Left renal cortex interstitium (tissue), 4 donors: ENCODE measurements at places on chromosomes 3 and 15. TPM values are rescaled to one million over a fixed set of nuclear protein-coding genes. Genes with fewer than 3 reads are reported as not detected.

DNA sequence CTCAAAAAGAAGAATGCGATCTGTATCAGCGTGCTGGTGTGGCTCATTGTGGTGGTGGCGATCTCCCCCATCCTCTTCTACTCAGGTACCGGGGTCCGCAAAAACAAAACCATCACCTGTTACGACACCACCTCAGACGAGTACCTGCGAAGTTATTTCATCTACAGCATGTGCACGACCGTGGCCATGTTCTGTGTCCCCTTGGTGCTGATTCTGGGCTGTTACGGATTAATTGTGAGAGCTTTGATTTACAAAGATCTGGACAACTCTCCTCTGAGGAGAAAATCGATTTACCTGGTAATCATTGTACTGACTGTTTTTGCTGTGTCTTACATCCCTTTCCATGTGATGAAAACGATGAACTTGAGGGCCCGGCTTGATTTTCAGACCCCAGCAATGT, 1.3 kb downstream of the P2RY1 start:
- no peak for DNase-seq

DNA sequence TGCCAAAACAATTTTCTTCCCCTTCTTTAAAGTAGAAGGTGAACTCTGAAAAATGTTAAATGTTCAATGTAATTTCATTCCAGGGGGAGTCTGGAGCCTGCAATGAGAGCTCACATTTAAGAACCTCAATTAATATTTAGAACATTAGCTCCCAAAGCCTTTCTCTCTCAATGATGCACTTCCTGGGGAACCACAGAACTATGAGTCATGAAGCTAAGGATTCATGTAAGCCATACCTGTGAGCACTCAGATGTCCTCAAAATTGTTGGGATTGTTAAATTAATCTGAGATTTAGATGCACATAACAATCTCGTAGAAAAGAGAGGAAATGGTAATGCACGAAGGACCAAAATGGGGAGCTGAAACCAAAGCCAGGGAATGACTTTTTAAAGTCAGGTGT, 244.2 kb upstream of the LRIG1 start:
- DNase-seq: no peak

- DNase-seq: no peak
These were observed 124.7 kb upstream of the RBMS3 start for GRCh38 chr3:29156086-29156715.

DNA sequence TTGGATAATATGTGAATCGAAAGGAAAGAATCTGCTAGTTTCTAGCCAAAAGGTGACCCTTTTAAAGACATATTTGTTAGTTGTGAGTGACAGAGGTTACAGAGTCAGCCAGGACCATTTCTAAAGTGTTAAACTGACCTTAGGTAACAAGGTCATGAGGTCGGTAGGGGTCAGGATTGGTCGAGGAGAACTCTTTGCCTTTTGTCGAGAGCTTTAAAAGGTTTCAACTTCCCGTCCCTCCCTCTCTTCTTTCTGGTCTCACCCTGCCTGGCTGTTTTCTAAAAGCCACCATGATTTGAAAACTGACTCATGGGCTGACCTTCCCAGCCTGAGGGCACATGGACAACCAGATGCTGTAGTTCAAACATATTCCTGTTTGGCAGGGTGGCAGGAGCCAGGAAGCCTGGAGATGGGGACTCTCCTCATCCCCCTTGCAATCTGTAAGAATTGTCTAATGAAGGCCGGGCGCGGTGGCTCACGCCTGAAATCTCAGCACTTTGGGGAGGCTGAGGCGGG, 25.8 kb upstream of the PRTG start:
- DNase-seq: no peak

GRCh38 chr3:134018406-134018805, 11.3 kb downstream of the SLCO2A1 start:
- DNase-seq: no peak

- DNase-seq: no peak
These were observed 88.6 kb upstream of the COL6A5 start for GRCh38 chr3:130256821-130257340.

- no peak for DNase-seq
These were observed 19.5 kb upstream of the IFT57 start for GRCh38 chr3:108241721-108242120.

DNA sequence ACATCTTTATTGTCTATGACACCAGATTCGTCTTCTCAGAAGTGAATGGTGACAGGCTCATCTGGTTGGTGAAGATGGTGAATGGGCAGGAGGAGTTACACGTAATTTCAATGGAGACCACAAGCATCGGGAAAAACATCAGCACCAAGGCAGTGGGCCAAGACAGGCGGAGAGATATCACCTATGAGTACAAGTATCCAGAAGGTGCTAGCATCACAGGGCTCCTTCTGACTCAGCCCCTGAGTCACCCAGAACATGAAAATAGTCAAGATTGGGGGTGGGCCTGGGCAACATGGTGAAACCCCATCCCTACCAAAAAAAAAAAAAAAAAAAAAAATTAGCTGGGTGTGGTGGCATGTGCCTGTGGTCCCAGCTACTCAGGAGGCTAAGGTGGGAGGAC, 32.6 kb downstream of the TGM4 start:
- DNase-seq: no peak

GRCh38 chr3:148901987-148902791, 37.1 kb downstream of the CPA3 start:
- no peak for DNase-seq

GRCh38 chr3:71956716-71957115, 171.8 kb upstream of the PROK2 start:
- no peak for DNase-seq

GRCh38 chr3:51977446-51978142, 2.7 kb downstream of the ABHD14A start:
- no peak for DNase-seq

DNA sequence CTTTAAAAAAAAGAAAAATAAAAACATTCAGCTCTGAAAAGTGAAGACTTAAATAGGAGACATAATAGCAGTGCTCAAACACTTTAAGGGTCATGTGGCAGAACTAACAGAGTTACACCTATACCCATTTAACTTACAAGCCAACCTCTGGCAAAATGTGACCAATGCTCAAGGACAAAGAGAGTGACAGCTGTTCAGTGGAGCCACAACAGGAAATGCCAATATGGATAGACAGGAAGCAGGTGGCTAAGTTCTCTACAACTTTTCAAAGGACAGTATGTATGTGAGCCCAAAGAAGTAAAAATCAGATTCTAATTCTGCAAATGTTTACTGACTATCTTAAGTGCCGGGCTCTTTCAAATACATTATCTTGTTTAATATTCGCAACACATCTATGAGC, 3.4 kb downstream of the TMCC1 start:
- no peak for DNase-seq

DNA sequence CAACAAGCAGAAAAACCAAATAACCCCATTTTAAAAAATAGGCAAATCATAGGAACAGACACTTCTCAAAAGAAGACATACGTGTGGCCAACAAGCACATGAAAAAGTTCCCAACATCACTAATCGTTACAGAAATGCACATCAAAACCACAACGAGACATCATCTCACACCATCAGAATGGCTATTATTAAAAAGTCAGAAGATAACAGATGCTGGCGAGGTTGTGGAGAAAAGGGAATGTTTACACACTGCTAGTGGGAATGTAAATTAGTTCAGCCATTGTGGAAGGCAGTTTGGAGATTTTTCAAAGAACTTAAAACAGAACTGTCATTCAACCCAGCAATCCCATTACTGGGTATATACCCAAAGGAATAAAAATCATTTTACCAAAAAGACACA, 60.7 kb downstream of the ABI3BP start:
- DNase-seq: no peak

DNA sequence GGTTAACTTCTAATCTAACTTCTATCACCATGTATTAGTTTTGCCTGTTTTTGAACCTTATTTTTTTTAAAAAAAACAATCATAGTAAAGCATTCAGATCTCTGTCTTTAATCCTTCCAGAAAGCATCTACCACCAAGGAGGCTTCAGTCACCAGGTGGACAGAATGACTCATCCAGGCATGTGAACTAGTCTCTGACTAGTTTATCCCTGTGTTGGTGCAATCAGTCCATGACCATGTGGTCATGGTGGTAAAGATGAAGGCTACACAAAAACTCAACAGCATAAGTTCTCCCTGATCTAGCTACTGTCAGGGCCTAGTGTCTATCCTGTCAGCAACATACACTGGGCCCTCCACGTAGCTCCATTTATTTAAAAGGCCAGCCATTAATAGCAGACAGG, 750.6 kb downstream of the AGBL1 start:
- DNase-seq: no peak

DNA sequence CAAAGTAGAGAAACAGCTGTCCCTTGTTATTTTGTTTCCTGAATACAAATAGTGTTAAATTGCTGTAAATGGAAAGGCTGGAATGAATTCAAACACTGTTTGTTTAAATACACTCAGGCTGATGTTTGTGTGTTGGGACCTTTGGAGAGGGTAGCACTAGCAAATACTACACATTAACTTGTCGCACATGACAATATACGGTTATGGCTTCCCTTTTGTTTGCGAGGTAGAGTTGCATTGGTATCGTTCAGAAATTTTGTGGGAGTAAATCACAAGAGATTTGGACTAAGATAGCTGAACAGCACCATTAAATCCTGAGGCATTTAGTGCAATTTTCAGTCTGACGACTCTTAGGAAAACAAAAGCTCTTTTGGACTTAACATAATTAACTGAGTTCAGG, 213.0 kb upstream of the ROBO2 start:
- DNase-seq: peak; percentile 70

GRCh38 chr3:138850151-138850550, 15.4 kb upstream of the PIK3CB start:
- DNase-seq: no peak

GRCh38 chr3:179853176-179853575, 183.6 kb downstream of the PEX5L start:
- no peak for DNase-seq

GRCh38 chr3:53801319-53801718, 44.9 kb downstream of the CHDH start:
- DNase-seq: no peak

DNA sequence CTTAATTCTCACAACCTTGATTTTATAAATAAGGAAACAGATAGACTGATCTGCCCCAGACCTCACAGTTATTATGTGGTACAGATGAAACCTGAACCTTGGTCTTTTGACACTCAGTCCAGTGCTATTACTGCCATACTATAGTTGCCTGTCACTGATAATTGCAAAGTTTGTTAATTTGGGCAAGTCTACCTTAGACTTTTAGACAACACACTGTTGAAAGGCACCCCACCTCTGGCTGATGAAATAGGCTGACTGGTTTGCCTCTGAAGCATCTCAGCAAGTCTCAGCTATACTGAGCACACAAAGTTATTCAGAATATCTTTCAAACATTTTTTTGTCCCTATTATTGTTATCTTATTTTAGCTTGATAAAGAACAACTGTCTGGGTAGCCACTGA, 53.1 kb upstream of the MAP4 start:
- DNase-seq: no peak

GRCh38 chr3:178483704-178484103, 52.5 kb upstream of the KCNMB2 start:
- DNase-seq: no peak

DNA sequence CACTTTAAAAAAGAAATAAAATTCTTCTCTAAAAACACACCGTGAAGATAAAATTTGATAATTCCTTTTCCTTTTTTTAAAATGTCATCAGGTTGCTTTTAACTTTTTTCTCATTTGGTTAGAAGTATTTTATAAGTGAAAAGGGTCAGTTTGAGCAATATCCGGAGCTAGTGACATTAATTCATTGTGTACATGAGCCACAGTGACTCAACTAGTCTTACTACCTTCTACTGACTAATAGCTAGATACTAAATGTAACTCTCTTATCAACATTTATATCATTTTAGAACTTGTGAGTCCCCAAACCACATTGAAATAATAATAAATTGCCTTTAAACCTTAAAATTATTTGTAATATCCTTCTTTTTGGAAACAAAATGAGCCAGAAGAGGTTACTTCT, 101.2 kb upstream of the ZBTB20 start:
- DNase-seq: no peak

UBE2Q2 gene
- polyA plus RNA-seq: 48.7 TPM

CRYGS gene
- polyA plus RNA-seq: 3.6 TPM

MAGEL2 gene
- polyA plus RNA-seq: 3.9 TPM

C3orf20 gene
- 0.27 TPM for polyA plus RNA-seq

IL12A gene
- polyA plus RNA-seq: 0.91 TPM

MNS1 gene
- 27.1 TPM for polyA plus RNA-seq

NME9 gene
- polyA plus RNA-seq: 1.7 TPM
